Renal cortical epithelial cell (primary cell): ENCODE measurements at places on chromosomes 2 and 18. TPM values are rescaled to one million over a fixed set of nuclear protein-coding genes. Genes with fewer than 3 reads are reported as not detected.
A peak's percentile ranks its signal among the peaks of the same experiment; 100 is the strongest.

GRCh38 chr18:48545757-48546321, 7.0 kb downstream of the CTIF start:
- no peak for DNase-seq

- peak; percentile 47 for DNase-seq
Measured at GRCh38 chr2:160039166-160039903, 23.1 kb downstream of the PLA2R1 start.

DNA sequence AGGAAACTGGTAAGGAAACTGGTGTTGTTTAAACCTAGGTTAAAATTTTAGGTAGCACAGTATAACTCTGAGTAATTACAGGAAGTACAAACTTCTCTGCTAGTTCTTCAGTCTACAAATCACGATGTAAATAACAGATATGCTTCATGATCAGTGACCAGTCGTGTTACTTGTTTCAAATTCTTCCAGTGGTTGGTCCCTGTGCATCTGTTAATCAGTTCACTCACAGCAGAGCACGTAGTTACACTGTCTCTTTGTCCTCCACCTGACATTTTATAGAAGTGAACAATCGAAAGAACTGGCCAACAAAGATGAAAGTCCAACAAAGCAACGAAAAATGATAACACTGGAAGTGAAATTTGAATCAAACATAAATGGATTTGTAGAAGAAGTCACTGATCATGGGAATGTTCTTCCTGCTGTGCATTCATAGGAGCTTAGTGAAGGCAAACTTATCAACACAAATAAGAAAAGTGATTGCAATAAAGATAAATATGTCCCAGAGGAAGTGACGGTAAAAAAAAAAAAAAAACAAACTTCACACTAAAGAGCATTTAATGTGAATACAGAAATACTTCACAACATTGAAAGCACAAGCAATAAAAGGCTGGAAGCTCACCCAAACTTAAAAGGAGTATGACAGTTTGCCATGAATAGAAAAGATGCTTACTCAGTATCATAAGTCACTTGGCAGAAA, 7.0 kb downstream of the EIF2AK2 start:
- DNase-seq: peak; percentile 10

DNA sequence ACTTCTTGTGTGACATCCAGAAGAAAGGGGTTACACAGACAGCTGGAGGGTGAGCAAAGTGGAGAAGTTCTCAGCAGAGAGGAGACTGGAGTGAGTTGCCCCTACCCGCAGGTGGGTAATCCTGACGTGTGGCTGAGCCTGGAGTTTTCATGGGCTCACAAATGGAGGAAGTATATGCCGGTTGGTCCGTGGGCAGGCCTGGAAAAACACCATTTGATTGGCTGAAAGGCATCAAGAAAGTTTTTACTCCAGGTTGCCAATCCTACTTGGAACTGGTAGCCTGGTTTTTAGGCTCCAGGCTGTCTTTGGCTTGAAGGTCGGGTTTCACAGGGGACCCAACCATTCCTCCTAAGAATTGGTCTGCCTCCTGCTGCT, 1177.4 kb upstream of the LRRTM1 start:
- DNase-seq: no peak

DNA sequence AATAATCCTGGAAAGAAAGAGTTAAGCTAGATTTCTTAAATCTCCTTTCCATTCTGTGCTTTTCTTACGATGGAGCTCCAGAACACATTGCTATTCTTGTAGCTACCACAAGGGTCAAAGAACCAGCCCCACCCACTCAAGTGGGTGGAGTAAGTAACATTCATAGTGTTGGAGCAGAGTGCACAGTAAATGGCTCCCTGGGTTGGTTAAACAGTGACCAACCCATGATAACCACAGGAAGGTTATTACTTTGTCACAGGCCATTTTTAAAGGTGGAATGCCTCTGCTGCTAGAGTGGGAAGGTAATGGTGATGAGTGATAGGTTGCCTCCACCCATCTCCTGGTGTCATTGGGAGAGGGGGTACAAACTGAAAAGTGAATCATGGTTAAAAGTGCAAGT, 13.9 kb downstream of the ARPC2 start:
- peak; percentile 97 for DNase-seq

DNA sequence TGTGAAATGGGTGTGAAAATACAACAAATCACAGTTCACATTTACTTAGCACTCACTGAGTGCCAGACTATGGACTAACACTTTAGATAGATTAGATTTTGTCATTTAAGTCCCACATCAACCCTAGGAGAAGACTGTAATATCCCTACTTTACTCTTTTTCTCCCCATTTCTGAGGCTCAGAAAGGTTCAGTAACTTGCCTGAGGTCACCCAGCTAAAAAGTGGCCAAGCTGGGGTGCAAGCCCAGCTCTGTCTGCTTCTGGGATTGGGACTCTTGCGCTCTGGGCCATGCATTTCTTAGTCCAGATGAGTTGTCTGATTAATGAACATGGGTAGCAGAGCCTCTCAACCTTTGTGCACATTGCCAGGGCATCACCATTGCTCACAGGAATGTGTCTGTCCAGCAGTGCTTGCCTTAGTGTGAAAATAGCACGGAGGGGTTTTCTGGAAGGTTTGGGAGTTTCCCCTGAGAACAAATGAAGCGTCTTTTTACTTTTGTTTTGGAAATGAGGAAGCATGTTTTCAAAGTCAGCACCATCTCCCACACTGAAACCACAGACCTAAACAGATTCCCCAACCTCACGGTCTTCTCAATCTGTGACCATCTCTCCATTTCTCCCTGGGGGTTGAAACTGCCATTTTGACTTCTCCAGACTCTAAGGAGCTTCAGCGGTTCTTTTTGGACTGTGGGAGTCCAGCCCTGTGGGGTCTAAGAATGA, 31.9 kb downstream of the NRP2 start:
- peak; percentile 84 for DNase-seq

DNA sequence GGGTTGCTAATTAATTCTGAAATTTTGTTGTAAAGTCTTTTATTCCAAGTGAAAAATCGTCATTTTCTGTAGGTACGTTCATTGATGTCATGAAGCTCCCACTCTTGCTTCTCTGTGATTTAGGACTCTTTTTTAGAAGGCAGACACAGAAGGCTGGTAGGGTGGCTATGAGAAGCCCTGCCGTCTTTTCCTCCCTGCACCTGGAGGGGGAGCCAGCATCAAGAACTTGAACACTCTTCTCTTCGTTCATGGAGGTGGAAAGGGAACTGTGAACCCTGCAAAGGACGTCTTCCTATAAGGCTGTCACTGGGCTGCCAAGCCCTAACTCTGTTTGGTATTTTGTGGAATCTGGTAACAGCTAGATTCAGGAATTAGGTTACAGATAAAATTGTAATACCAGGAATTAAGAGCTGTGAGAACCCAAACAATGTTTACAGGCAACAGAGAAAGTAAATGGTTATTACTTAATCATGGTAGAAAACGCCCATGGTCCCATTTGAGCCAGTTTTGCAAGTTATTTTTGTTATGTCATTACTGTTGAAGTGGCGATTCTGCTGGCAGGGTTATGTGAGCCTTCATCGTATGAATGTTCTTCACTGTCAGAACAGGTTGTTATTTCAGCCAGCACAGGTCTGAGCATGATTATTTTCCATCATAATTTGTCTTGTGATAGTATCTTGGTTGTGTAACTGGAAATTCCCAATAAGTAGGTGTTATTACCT, 112.2 kb downstream of the OSBPL6 start:
- DNase-seq: peak; percentile 45

DNA sequence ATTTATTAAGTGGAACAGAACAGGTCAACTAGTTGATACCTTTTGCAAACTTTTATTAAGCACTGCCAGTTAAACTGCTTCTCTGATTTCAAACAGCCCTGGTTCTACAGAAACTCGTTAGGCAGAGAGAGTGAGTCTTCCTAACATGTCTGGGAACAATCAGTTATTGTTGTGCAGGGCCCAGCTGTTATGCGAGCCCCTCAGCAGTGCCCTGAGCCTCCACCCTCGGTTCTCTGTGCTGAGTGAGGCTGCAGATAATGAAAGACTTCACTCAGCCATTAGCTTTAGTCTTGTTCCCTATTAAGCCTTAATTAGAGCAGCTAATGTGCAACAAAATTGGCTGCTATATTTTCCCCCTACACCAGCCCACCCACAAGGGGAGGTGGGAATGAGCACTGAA, 39.6 kb downstream of the KCTD18 start:
- no peak for DNase-seq

DNA sequence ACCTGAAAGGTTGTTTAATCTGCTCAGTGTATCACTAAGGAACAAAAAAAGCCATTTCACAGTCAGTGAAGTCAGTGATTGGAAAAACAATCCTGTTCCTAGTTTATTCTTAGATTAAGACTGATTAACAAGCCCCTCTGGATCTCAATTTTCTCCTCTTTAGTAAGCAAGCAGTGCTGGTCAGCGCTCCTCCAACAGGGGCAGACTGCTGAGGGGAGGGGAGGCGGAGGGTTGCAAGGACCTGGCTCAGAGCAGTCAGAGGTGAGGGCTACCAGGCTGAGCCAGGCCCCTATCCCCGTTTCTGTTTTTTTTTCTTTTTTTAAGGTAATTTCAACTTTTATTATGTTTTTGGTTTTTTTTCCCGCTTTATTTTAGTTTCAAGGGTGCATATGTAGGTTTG, 24.7 kb upstream of the KCNS3 start:
- DNase-seq: no peak

GRCh38 chr18:3595369-3596273, 145.6 kb downstream of the TGIF1 start:
- peak; percentile 100 for DNase-seq

GRCh38 chr2:232838406-232838874, 31.6 kb upstream of the SNORC start:
- DNase-seq: peak; percentile 82

DNA sequence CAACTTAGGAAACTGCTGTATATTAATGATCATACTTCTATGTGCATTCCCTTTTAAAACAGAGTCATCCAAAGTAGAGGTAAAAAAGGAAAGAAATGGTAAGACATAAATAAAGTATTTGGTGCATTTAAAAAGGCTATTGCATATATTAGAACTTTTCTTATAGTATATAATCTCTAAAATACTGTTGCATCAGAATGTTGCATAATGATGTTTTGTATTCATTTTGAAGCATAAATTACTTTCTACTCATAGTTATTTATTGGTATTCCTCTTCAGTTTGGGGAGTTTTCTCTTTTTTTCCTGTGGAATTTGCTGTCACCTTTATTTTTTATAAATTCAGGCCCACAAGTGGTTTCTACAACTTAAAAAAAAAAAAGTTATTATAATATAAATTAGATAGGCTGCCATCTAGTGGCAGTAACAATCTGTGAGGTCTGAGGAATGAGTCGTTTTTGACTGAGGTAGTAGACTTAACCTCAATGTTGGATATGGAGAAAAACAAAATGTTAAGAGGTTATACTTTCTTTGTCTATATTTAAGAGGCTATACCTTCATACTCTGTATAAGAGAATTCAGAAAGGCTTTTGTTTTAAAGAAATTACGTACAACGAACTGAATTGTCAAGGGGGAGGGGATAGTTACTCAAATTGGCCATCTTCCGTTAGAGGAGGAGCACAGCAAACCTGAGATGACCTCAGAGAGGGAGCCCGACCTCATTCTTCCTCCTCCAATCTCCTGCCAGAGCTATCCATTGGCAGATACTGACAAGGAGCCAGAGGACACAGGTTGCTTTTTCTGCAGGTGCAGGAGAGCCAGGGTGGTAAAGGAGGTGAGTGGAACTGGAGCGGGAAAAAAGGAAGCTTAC, 23.8 kb downstream of the ANKAR start:
- peak; percentile 62 for DNase-seq

GRCh38 chr2:9703085-9703678, 72.4 kb upstream of the YWHAQ start:
- DNase-seq: peak; percentile 96

- DNase-seq: no peak
Measured at GRCh38 chr2:240412211-240412861, 23.1 kb upstream of the GPC1 start.

GRCh38 chr2:182895169-182895568, 28.7 kb upstream of the FRZB start:
- DNase-seq: no peak

DNA sequence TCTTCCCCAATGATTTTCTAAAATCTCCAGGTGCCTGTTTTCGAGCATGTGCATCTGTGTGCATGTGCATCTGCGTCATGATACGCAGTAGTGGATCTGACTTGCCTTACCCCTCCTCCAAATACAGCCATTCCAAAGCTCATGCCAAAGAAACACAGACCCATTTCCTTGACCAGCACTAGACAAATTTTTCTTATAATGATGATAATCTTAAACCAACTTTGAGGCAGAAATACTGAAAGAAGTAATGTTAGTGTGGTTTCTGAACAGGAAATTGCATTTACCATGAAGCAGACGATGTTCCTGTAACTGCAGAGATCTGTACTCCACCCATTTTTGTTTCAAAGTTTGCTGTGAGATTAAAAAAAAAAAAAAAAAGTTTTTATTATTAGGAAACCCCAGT, 25.6 kb downstream of the CYTIP start:
- DNase-seq: no peak

DNA sequence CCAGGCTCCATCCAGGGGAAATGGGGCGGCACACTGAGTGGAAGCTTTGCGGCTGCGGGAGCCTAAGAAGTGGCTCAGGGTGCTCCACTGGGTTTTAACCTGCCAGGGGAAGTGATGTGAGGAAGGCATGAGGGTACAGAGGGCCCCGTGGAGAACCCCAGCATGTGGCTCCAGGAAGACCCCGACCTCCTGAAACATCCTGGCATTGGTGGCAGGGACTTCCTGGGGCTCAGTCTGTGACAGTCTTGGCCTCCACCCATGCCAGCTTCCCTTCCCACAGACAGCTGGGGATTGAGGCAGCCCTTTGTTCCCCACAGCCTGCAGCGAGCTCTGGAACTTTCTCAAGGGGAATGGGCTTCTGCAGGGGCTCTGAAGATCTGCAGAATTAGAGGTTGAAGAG, 146.6 kb downstream of the TNS1 start:
- no peak for DNase-seq

DNA sequence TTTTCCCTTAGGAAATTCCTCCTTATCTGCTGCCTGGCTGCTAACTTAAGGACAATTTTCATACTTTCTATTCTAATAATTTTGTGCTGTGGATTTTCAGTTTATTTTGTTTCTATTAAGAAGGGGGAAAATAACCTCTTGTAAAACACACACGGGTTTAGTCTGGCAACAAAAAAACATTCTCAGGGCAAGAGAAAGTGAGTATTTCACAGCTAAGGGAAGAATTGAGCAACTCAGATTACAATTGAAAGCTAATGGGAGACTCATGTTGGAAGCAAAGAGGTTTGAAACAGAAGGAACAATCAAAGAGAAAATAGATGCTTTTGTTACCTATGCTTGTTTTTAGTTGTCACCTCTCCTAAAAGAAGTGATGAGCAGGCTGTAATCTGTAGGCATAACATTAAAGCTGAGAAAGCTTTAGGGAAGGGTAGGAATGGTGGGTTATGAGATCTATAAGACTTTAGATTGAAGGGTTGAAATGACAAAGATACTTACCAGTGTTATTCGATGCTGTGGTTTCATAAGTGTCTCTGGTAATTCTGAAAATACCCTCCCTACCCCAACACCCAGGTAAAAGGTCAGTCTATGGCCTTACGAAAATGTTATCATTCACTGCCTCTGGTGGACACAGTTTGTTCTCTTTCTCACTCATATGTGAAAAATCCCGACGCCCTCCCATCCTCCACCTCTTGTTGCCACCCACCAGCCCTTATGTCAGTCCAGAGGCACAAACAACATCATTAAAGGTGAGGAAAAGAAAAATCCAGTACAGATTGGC, 510.9 kb downstream of the TXNL1 start:
- no peak for DNase-seq

GRB14 gene
- total RNA-seq: 10.4 and 22.1 TPM in 2 replicates

INSIG2 gene
- total RNA-seq: 20.0 and 35.3 TPM in 2 replicates

KATNAL2 gene
- total RNA-seq: 0.52 and 10.3 TPM in 2 replicates

GREB1 gene
- 0.25 TPM in 1 of 2 replicates, not detected in the other for total RNA-seq

MEP1B gene
- not detected in 2 replicates for total RNA-seq

KCNF1 gene
- not detected in 2 replicates for total RNA-seq

SIX2 gene
- 0.05 and 0.35 TPM in 2 replicates for total RNA-seq
